ENCODE measurements at places on chromosomes 5 and 9.

- DNase-seq, result no peak
Measured at GRCh38 chr5:36482812-36483211, 123.6 kb upstream of the SLC1A3 start.

- DNase-seq, result no peak
Measured at GRCh38 chr9:106684940-106685695, 177.8 kb upstream of the ZNF462 start.

DNA sequence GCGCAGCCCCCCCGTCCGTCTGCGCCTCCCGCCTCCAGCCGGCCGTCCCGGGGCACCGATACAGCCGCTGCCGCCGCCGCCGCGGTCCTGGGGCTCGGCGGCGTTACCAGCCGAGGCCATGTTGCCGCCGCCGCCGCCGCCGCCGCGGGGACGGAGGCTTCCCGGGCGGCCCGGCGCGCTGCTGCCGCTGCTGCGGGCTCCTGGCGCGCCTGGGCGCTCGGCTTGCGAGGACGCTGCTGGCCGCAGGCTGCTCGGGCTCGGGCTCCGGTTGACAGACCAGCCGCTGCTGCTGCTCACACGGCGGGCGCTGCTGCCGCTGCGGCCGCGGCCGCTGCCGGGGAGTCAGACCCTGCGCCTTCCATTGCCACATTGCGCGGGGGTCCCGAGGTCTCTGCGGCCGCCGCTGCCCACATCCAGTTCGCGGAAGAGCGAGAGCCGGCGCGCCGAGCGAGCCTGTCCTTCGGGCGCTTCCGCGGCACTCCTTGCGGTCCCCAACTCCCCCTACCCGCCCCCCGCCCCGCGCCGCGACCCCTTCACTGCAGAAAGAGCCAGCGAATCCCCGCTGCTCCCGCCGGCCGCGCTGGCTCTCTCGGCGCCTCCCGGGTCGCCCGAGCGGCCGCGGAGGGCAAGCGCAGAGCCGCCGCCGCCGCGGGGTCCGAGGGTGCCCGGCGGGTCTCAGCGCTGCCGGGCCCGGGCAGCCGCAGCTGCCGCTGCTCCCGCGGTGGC lies 8.4 kb downstream of the PTCH1 start:
- DNase-seq, result no peak

DNA sequence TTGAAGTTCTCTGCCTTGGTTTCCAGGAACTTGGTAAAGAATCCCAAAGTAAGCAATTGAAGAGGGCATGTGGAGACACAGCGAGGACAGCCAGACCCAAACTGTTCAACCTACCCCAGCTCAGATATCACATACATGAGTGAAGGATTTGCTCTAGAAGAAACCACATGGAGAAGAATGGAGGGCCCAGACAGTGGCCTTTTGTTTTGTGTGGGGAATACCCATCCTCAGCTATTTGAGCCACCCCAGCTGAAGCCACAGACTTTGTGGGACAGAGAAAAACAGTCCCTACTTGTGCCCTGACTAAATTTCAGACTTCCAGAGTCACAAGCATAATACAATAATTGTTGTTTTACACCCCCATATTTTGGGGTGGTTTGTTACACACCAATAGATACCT lies 387.1 kb downstream of the ZSWIM6 start:
- DNase-seq, result no peak

GRCh38 chr9:30382271-30382670 lies 2002.2 kb upstream of the ACO1 start:
- no peak for DNase-seq

DNA sequence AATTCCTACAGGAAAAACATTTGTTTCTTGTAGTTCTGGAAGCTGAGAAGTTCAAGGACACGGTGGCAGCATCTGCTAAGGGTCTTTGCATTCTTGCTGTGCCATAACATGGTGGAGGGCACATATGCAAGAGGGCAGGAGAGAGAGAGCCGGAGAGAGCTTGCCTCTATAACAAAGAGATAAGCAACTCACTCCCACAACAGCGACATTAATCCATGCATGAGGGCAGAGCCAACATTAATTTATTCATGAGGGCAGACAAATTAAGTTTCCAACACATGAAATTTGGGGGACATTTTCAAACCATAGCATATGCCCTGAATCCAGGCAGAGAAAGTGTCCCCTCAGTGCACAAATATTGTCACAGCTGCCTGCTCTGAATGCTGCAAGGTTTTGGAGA lies 4.4 kb upstream of the GTF3C5 start:
- no peak for DNase-seq

DNA sequence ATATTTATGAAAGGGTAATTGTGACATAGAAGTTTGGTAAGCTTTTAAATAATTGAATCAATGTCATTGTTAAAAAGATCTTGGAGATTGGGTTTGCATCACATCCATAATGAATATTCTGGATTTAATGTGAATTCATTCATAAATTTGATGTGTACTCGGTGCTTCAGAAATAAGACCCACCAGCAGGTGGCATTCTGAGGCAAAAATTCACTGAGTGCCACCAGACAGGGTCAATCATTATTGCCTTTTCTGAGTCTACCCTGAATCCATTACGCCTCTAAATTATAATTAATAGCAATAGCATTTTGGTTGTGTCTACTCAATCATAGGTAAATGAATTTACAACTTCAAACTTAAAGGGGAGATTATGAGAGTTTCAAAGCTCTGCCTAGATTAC lies 1.0 kb downstream of the TRPC7 start:
- no peak for DNase-seq
